ENCODE measurements at places on chromosomes 16 and 17.

DNA sequence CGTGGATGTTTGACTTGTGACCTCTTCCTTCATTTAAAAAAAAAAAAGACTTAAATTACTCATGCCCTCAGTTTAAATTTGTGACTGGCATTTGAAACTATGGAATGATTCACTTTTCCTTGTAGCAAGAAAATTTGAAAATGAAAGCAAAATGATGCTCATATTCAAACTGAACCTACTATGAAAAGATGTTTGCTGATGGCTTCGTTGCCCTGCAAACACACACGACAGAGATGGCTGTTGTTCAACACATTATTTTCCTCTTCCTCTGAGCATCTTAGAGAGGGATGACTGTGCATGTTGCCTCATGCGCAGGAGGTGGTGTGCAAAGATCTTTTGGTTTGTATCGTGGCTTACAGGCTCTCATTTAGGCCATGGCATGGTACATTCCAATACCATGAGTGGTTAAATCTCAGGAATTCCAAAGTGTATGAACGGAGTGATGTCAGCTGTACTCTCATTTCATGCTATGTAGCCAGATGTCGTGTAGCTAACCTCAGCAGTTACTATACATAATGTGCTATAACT lies 164.5 kb downstream of the PRKCA start:
- DNase-seq: no peak

DNA sequence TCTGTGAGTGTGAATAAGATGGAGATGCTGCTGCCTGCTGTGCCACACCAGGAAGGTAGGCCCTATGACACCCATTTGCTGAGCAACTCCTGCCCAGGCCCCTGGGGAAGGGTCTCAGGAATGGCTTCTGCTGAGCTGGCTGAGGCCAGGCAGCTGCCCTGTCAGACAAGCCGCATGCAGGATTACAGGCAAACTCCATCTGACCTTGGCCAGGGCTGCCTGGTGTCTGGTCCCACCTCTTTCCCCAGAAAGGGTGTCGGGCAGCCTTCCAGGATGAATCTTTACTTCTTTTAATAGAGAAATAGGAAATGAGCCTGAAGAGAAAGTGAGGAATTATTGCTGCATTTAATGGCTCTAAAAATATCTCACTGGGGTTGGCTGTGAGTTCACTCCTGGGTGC lies 182.5 kb downstream of the IRX5 start:
- DNase-seq: no peak

DNA sequence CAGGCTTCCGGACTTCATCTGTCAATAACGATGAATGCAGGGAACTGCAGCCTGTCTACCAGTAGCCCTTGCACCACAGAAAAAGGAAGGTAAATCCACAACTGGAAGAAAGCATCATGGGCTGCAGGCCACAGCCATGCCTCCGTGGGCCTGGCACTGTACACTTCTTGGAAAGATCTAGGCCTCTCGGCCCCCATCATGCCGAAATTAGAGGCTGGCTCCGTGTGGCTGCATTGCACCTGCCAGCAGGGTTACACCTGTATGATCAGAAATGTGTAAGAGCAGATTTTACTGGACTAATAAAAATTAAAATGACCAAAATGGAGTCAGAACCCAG lies 52.2 kb downstream of the SDK2 start:
- DNase-seq: no peak

- DNase-seq: peak; percentile 5
Measured at GRCh38 chr16:17224879-17225281, 245.9 kb downstream of the XYLT1 start.

- no peak for DNase-seq
Measured at GRCh38 chr17:70144260-70144846, 25.0 kb upstream of the KCNJ2 start.

- no peak for DNase-seq
Measured at GRCh38 chr16:56748191-56748590, 18.3 kb downstream of the NUP93 start.

DNA sequence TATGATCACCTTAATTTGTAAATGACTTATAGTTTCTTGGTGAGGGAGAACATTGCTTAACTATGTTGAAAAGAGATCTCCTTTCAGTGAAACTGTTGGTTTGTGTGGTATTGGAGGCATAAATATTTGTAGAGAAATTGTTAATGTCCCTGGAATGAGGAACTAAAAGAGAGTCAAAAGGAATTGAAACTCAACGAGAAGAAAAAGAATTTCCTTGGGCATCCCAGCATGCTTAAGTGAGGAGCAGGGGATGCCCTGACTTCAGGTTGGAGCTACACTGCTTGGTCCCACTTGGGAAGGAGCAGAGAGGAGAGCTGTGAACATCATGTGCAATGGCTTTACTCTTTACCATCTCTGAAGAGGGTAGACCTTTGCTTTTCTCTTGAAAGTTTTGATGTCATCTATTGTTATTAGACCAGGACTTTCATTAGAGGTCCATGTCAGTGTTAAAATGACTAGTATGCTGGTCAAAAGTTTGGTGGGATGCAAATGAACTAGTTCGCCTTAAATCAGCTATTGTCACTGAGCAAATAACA lies 21.7 kb downstream of the KRT23 start:
- no peak for DNase-seq
